AG04450 (cell line): ENCODE measurements at places on chromosomes 11 and 22.

- DNase-seq = no peak
Observed at GRCh38 chr11:86101493-86101892, 32.6 kb upstream of the PICALM start.

DNA sequence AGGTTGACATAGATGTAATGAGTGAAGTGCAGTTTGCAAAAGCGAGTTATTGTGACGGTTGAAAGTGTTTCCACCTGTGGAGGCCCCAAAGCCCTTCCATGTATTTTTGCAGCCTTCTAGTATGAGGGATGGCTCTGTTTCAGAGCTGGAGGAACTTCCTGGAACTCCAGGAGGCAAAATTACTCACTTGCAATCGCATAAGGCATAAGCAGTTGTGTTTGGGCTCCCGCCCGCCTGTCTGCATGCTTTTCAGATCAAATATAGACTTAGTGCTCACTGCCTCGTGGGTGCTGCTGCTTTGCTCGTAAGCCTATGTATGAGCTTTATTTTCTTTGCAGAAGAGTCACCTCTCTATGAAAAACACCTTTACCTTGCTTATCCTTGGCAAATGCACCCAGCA, 146.8 kb upstream of the LARGE1 start:
- no peak for DNase-seq

DNA sequence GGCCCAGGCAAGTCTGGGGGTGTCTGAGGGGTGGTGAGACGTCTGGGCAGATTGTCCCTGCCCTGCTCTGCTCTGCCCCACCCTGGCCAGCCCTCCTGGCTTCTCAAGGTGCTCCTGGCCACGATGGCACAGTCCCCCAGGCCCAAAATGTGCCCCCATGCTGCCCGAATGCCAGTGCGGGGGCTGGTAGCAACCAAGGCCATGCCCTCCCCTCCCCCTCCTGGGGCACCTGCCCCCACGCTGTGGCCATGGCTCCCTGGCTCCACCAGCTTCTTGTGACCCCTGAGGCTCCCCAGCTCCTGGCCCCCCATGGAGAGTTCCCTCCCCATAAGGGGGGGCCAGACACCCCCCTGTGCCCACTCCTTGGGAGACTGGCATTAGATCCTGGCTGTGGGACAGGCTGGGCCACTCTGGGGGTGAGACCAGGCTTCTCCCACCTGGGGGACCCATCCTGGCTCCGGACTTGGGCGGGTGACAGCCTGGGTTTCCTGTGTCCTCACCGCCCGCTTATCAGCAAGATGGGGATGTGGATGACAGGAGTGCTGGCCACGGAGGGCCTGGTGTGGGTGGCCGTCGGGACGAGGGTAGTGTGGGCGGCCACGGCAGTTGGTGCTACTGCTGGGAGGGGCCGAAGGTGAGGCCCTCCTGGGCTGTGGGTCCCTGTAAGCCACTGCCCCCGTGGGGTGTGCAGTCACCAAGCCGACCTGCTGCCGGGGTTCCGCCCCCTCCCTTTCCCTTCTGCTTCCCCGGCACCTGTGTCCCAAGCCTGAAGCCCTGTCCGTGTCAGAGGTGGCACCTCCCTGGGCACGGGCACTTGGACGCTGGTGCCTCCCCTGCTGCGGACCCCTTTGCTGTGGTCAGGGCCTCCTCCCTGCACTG, 15.9 kb upstream of the MUC6 start:
- no peak for DNase-seq

GRCh38 chr22:46714550-46714949, 23.5 kb downstream of the CERK start:
- DNase-seq = no peak

GRCh38 chr11:78336877-78337553, 80.6 kb downstream of the GAB2 start:
- DNase-seq = no peak

DNA sequence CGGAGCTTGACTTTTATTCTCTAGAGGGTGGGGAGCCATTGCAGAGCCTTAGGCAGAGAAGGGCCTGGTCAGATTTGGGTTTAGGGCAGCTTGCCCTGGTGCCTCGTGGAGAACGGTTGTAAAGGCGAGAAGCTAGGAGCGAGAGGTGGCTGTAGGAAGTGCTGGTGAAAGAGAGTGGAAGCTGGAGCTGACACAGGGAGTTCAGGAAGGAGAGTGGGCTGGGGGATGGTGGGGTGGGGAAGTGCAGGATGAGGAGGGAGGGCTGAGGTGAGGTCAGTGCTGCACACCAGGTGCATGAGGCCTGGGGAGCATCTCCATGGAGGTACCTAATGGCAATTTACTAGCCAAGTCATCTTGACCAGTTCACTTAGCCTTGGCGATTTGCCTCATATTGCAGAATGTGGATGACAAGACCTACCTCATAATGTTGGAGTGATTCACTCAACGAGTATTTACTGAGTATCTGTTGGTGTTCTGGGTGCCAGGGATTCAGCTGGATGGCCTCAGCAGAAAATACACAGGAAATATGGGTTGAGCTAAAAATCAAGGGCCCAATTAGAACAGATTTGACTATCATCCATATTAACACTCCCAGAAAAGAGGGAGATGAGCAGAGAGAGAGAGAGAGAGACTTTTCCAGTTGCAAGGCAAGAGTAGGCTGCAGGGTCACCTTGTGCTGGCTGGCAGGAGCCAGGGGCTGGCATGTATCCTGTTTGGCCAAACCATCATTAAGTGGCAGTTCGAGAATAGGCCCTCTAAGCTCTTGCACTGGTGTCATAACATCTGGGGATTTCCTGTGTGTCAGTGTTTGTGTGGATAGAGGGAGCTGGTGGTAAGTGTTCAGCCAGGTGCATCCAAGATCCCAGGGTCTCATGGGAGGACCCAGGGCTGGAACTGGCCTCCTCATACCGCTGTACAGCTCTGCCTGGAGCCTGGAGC, 44.4 kb upstream of the CLDN5 start:
- peak; percentile 69 for DNase-seq
